ENCODE measurements at places on chromosomes 1 and 21.
A peak's percentile ranks its signal among the peaks of the same experiment; 100 is the strongest.

GRCh38 chr1:191629836-191630235 lies 528.4 kb upstream of the RGS18 start:
- DNase-seq, result no peak

GRCh38 chr1:71074681-71075080 lies 6.2 kb downstream of the ZRANB2 start:
- no peak for DNase-seq

- peak; percentile 19 for DNase-seq
Observed at GRCh38 chr1:167720965-167721616, 691 bp upstream of the MPZL1 start.

GRCh38 chr1:110727246-110727645 lies 52.5 kb upstream of the KCNA3 start:
- peak; percentile 74 for DNase-seq

DNA sequence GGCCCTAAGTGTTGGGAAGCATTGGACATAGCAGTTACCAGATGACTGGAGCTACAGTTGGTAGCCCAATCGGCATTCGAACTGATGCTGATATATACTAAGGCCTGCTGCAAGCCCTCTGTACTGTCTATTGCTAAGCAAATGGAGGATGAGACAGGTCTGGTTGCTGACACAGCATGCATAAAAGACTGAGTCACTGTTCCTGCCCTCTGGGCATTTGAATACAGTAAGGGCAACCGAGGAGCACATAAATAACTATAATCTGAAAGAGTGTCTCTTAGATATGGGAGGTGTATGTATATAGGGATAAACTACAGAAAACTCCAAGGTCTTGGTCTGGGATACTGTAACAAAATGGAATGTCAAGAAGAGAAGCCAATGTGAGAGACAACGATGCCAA lies 16.8 kb upstream of the MARK1 start:
- no peak for DNase-seq

DNA sequence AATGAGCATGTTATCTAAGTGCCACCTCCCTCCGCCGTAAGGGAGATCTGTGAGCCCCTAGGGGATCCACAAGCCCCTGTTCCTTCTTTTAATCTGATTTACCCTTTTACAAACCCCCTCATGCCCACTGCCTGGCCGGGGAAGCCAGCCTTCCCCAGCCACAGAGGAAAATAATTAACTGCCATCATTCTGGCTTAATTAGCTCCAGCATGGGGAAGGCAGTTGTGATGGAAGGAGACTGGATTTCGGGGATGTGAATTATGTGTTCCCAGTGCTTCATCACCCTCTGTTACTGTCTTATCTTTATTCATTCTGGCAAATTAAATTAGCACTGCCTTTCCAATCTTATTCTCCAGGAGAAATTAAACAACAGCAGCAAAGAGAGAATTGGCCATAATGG lies 135.8 kb downstream of the PTPRU start:
- no peak for DNase-seq

Data from NCI-H524 (cell line).